ENCODE measurements at places on chromosomes 7 and 10.
A peak's percentile ranks its signal among the peaks of the same experiment; 100 is the strongest.

GRCh38 chr7:104861729-104862390 is 152.1 kb upstream of the KMT2E start:
- no peaks in the 10 kb centered on the region for H3K27me3 ChIP-seq
- no peaks in the 10 kb centered on the region for H3K36me3 ChIP-seq
- no peak overlapping the region for H3K4me3 ChIP-seq
- H3K27ac ChIP-seq = no peak overlapping the region

- H3K27ac ChIP-seq = no peak overlapping the region
- no peak for DNase-seq
- H3K4me3 ChIP-seq = no peak overlapping the region
- no peaks in the 10 kb centered on the region for H3K36me3 ChIP-seq
- H3K4me1 ChIP-seq = no peaks in the 10 kb centered on the region
These were observed 54.5 kb downstream of the PARD3 start for GRCh38 chr10:34760606-34761005.

DNA sequence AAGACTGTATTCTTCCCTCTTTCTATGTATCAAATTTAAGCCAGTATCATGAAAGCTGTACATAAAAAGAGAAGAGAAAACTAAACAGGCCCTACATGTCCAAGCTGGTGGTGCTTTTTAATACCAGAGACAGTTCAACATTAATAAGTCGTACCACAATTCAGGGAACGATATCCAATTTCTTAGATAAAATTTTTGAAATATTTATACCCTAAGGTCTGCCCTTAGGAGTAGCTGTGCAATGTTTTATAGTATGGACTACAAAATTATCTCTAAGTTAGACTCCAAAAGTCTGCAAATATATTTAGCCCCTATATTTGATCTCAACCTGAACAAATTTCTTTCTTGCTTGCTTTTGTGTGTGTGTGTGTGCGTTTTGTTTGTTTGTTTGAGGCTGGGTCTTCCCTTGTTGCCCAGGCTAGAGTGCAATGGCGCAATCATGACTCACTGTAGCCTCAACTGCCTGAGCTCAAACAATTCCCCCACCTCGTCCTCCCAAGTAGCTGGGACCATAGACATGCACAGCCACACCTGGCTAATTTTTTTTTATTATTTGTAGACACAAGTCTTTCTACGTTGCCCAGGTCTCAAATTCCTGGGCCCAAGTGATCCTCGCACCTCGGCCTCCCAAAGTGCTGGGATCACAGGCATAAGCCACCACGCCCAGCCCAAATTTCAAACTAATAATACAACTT is 13.2 kb downstream of the ARHGAP19 start:
- peak overlapping the region; percentile 71 for H3K27ac ChIP-seq
- no peaks in the 10 kb centered on the region for H3K27me3 ChIP-seq
- no peaks in the 10 kb centered on the region for H3K36me3 ChIP-seq
- H3K4me3 ChIP-seq = no peak overlapping the region

- H3K27me3 ChIP-seq = no peaks in the 10 kb centered on the region
- H3K4me1 ChIP-seq = no peaks in the 10 kb centered on the region
- H3K4me3 ChIP-seq = no peak overlapping the region
These were observed 107.2 kb downstream of the CNTNAP2 start for GRCh38 chr7:146223851-146224250.

GRCh38 chr7:38600741-38601140 is 30.4 kb downstream of the AMPH start:
- DNase-seq = no peak
- no peaks in the 10 kb centered on the region for H3K4me1 ChIP-seq
- no peaks in the 10 kb centered on the region for H3K36me3 ChIP-seq

Data from spleen (tissue), 13 donors.